ENCODE measurements at places on chromosomes 5 and 9. TPM values are rescaled to one million over a fixed set of nuclear protein-coding genes. Genes with fewer than 3 reads are reported as not detected.

DNA sequence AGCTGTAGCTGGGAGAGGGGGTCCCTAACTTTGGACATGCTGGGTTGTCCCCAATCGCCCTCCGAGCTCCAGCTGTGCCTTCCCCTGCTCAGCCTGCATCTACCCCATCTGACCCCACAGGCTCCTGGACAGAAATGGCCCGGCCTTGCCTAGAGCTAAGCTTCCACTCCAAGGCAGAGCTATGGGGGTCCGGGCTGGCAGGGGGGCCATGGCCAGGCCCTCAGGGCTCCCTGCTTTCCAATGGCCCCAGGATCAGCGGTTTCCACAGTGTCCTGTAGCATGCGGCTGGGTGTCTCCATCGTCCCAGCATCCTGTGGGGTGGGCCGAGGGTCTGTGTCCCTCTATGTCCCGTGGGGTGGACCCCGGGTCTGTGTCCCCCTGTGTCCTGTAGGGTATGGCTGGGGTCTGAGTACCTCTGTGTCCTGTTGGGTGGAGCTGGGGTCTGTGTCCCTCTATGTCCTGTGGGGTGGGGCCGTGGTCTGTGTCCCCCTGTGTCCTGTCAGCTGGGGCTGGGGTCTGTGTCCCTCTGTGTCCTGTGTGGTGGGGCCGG lies 130.6 kb downstream of the RXRA start:
- no peak for DNase-seq

GRCh38 chr5:62312036-62312435 lies 6.0 kb downstream of the KIF2A start:
- DNase-seq: no peak

DNA sequence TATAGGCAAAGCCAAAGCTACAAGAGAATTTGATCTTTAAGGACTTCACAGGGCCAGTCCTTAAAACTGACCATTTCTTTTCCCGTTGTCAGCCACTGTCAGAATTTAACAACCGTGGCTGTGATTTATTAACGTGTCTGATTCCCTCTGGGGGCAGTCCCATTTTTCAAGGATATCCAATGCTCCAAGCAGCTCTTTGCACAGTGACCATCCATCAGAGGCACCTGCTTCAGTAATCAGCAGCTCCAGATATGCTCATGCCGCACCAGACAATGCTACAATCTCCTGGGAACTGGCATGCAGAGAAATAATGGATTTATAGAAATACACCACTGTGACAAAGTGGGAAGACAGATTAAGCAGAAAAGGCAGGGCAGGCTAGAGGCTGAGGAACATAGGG lies 163.3 kb upstream of the PPP1R2B start:
- no peak for DNase-seq

DNA sequence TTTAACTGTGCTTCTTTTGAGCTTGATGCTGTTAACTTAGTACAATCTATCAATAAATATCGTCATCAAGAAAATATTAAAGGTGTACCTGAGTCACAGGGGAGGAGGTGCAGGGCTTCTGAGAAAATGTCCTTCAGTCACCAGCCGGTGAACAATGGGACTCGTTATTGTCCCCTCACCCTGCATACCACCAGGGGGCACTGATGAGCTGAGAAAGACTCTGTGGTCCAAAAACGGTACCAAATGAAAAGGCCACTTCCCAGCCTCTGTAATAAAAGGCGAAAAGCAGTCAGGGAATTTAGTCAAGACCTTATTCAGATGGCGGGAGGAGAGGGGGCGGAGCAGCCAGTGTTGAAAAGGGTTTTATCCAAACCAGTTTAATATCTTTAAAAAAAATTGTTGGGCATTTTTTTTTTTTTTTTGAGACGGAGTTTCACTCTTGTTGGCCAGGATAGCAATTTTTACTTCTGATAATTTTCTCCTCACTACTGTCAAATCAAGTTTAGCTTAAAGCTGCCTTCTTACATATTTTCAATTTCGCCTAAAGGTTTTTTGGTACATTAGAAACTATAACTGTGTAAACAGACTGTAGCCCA lies 271.9 kb upstream of the ADAMTS16 start:
- no peak for DNase-seq

DNA sequence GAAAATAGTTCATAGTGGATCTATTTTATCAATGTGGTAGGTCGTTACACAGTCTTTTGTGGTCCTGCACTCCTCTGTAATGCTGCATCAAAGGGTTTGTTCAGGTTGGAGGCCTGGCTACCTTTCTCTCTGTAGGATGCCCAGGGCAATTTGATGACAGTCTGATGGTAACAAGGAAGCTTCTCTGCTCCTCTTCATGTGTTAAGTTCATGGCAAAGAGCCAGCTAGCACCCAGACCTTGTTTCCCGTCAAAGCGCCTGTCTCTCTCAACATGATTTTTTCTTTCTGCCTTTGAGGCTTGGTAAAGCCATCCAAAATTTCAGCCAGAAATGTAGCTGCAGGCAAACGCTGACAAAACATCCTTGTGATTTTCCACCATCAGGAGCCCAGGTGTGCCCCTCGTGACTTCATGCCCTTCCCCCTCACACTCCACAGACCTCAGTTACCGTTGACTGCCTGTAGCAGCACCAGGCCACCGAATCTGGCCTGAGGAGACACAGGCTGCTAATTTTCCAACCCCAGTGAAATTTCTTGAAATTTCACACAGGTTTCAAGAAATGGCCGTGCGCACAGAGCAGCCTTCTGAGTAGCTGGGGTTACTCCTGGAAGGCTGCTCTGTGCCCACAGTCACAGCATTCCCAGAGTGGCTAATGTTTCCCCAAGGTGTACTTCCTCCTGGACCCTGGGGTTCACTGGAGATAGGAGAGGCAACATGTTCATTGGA lies 292.7 kb downstream of the CWC27 start:
- DNase-seq: no peak

- DNase-seq: no peak
Measured at GRCh38 chr9:130962418-130963316, 23.6 kb upstream of the FIBCD1 start.

GRCh38 chr9:113790093-113790492 lies 86.0 kb upstream of the ZNF618 start:
- DNase-seq: no peak

- no peak for DNase-seq
Measured at GRCh38 chr5:108375768-108376167, 6.1 kb downstream of the FBXL17 start.

GRCh38 chr5:11602298-11602697 lies 301.9 kb downstream of the CTNND2 start:
- peak; percentile 24 for DNase-seq

- DNase-seq: no peak
Measured at GRCh38 chr5:34899066-34899465, 16.2 kb downstream of the RAD1 start.

DNA sequence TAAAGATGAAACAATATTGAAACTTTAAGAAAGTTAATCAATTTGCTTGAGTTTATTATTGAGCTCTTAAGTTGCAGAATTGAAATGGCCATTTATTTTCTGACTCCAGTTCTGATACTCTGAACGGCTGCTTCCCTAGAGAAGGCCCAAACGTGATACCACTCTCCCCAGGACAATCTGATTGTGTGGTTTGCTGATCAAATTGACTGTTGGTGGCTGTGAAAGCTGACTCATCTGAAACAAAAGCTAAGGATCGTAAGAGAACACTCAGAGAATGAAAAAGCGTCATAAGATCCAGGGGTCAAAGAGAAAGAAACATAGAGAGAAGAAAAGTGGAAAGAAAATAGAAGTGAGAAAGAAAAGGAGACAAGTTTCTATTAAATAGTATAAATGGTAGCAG lies 147.2 kb downstream of the IZUMO3 start:
- DNase-seq: no peak

DNA sequence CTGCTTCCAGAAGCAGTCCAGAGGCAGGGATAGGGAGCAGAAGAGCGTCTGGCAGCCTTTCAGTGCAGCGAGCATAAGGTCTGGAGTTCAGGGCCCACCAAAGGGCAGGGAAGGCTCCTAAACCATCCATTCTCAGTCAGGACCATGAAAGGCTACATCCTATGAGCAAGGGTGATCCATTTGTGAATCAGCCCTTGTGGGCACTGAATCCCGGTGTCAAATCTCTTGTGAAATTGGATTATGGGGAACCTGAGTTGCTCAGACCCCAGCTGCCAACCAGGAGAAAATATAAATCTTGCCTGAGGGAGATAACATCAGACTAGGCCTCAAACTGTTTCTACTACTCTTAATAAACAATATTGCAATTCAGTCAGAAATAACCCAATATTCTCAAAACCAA lies 204.4 kb downstream of the SYK start:
- DNase-seq: no peak

DNA sequence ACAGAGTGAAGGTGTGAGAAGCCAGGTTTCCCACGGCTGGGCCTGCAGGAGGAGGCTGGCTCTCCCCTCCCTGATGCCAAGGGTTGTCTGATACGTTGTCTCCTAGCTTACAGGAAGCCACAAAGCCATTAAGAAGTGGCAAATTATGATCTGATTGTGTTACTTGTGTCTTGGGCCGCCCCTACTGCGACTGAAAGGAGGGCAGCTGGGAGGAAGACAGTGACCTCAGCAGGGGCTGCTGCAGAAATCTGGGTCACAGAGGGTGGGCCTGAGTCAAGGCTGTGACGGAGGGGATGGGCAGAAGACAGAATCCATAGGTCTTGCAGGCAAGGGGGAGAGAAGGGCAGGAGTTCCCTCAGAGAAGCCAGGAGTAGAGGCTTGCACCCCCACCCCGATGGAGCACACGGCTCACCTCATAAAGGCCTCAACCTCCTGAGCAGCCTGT lies 145.0 kb downstream of the FSTL4 start:
- no peak for DNase-seq

GRCh38 chr5:176614805-176615478 lies 5.0 kb upstream of the GPRIN1 start:
- no peak for DNase-seq

DNA sequence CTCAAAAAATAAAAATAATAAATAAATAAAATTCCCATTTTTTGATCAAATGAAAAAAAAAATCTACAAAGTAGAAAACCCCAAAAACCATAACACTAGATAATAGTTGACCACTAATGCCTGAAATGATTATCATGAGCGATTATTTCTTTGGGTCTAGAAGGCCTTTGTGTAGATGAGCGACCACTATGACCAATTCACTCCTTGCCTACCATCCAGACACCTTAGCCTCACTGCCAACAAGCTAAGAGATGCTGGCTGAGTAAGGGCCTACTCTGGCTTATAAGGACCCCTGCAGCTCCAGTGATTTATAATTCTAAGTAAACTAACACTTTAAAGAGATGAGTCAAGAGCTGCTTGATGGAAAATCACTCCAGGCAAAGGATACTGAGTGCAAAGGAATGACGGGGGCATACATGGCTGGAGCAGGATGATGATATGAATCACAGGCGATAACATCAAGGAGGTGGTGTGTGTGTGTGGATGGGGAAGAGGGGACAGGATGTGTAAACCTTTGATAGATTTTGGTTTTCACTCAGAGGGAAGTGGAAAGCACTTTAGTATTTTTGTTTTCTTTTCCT lies 4.8 kb upstream of the F2RL1 start:
- no peak for DNase-seq

DNA sequence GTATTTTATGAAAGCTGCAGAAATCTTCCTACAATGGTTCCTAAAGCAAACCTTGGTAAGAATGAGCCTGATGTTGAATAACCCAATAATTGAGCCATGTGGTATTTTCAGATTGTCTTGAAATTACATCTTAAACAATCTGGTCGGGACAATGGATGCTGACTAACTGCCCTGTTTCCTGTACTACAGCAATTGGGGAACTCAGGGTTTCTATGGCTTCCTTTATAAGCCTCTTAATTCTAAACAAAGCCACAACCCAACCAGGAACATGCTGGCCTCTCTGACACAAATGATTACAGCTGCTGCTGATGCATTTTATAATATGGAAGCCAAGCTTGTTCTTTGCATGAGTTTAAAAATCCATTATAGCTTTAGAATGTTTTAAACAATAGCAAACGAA lies 30.2 kb downstream of the PTPN3 start:
- DNase-seq: no peak

DNA sequence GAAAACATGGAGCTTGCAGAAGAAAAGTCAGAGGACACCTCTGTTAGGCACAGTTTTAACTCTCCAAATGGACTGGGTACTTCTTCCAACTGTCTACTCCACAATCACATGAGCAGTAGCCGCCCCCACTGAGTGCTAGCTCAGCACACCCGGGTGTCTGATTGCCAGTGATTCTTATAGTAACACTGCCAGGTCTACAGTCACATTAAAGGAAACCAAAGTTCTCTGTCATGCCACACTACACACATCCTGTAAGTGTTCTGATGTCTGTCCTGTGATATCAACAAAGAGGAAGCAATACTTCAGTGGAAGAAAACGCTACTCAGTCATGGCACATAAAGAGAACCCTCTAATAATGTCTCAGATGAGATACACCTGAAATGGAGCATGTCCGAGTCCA lies at the start of gene HAVCR2:
Gene HAVCR2 (minus strand): TSS at position 69 of the 400 bp plus-strand sequence. CDS start 61 bp downstream, at position 8.
- no peak for DNase-seq

The TMEM8B gene
- 5.6 TPM for total RNA-seq

The NOTCH1 gene
- 22.9 TPM for total RNA-seq

The PHYKPL gene
- 12.9 TPM for total RNA-seq

The PCDHB12 gene
- 14.8 TPM for total RNA-seq

The PRDM9 gene
- not detected for total RNA-seq

The FAM81B gene
- 0.62 TPM for total RNA-seq

The IL6ST gene
- total RNA-seq: 32.0 TPM

The SPATA31C2 gene
- total RNA-seq: not detected

The ADAMTS19 gene
- total RNA-seq: 4.2 TPM

Data from occipital lobe (tissue), 3 donors.